Activated CD4-positive, alpha-beta T cell treated with anti-CD3 and anti-CD28 coated beads for 36 hours (primary cell): ENCODE measurements at places on chromosomes 16 and 17. TPM values are rescaled to one million over a fixed set of nuclear protein-coding genes. Genes with fewer than 3 reads are reported as not detected.
A peak's percentile ranks its signal among the peaks of the same experiment; 100 is the strongest.

DNA sequence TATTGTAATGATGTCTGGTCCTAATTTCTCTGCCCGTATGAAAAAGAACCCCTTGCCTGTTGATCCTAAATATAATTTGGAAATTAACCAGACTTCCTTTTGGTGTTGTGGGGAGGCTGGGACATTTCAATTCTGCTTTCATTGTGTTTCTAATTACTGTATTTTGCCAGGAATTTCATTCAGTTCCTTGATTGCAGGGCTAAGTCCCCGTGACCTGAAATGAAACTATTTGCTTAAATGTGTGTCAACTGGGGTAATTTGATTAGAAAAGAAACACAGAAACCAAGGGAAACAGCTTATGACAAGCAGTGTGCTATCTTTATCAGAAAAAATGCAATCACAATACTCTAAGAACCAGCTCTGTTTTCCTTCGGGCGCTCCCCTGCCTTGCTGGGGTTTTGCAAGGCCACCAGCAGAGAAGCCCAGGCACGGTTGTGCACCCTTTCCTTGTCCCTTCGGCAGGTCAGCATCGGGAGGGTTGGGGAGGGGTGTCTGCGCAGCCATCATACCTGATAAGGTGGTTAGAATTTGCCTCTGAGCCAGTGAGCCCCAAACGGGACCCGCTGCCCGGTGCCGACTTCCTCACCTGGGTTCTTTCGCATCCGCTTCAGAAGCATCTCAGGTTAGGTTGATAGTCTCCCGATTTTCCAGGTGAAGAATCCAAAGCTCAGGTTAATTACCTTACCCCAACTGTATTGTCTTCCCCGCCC lies 19.4 kb downstream of the KLHL36 start:
- H3K4me3 ChIP-seq = no peak overlapping the region
- H3K36me3 ChIP-seq = peaks cover 13% of the 10 kb centered on the region
- peaks cover 7% of the 10 kb centered on the region for H3K4me1 ChIP-seq
- H3K27me3 ChIP-seq = peaks cover 3% of the 10 kb centered on the region

DNA sequence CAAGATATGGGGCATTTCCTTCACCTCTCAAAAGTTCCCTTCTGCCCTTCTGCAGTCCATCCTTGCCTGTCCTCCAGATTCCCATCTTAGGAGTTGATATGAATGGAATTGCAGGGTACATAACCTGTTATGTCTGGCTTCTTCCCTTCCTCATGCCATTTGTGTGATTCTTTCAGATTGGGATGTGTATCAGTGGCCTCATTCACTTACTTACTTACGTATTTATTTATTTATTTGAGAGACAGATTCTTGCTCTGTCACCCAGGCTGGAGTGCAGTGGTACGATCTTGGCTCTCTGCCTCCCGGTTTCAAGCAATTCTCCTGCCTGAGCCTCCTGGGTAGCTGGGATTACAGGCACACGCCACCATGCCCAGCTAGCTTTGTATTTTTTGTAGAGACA lies 6.2 kb upstream of the TMEM94 start:
- H3K4me1 ChIP-seq = no peaks in the 10 kb centered on the region
- no peak for DNase-seq
- H3K27ac ChIP-seq = no peak overlapping the region
- H3K36me3 ChIP-seq = no peaks in the 10 kb centered on the region
- no peaks in the 10 kb centered on the region for H3K27me3 ChIP-seq

DNA sequence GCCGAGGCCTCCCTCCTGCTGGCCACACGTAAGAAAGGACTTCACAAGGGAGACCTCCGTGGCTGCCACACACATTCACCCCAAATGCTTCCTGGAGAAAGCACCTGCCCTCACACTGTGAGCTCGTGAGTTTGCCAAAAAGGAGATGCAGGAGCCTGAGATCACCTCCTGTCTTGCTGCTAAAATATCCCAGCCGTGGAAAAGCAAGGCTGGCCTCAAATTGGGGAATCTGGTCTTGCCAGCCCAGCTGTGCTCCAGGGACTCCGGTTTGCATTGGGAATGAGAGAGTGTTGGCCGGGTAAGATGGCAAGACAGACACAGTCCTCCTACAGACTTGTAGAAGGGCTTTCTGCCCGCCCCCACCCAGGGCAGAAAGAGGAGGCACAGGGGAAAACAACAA lies 13.8 kb downstream of the RBFOX3 start:
- peaks cover 28% of the 10 kb centered on the region for H3K27me3 ChIP-seq
- H3K4me1 ChIP-seq = no peaks in the 10 kb centered on the region
- no peak overlapping the region for H3K4me3 ChIP-seq
- DNase-seq = no peak
- H3K27ac ChIP-seq = no peak overlapping the region

GRCh38 chr16:88569614-88569984 lies 604 bp upstream of the ZC3H18 start:
- no peak for DNase-seq
- no peaks in the 10 kb centered on the region for H3K27me3 ChIP-seq
- H3K4me3 ChIP-seq = peak overlapping the region; percentile 74
- H3K27ac ChIP-seq = peak overlapping the region; percentile 74

Gene WSCD1
- total RNA-seq = 0.16 TPM

Gene USB1
- 38.5 TPM for total RNA-seq

Gene CTRB1
- not detected for total RNA-seq

Gene ALDH3A2
- 23.9 TPM for total RNA-seq

- H3K4me3 ChIP-seq = no peak overlapping the region
- DNase-seq = no peak
Observed at GRCh38 chr16:84839956-84840355, 20.2 kb downstream of the CRISPLD2 start.

Gene PEMT
- 32.3 TPM for total RNA-seq

- no peak for DNase-seq
- peaks cover 44% of the 10 kb centered on the region for H3K4me1 ChIP-seq
- peaks cover 3% of the 10 kb centered on the region for H3K36me3 ChIP-seq
Observed at GRCh38 chr16:50731989-50732832, 9.7 kb upstream of the CYLD start.

DNA sequence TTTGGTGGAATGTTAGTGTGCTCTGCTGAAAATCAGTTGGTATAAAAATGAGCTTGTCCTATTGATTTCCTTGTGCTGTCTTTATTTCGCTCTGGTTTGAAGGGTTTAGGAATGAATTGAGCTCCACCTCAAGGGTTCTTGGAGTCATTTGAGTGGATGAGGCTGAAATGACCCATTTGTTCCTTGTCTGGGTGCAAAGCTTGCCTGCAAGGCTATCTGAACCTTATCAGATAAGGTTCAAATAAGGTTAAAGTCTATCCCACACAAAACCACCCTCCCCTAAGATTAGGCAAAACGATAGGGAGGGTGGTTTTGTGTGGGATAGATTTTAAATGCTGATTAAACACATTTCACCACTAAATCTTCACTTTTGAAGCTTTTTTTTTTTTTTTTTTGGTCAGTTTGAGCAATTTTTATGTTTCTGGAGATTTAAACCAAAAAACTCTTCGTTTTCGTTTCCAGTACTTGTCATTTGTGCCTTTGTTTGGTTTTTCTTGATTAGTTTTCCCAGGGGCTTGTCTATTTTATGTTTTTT lies 62.7 kb downstream of the ARHGAP44 start:
- H3K36me3 ChIP-seq = no peaks in the 10 kb centered on the region
- no peak overlapping the region for H3K27ac ChIP-seq
- DNase-seq = no peak
- no peak overlapping the region for H3K4me3 ChIP-seq
- H3K27me3 ChIP-seq = peaks cover 2% of the 10 kb centered on the region
- no peaks in the 10 kb centered on the region for H3K4me1 ChIP-seq

- no peak for DNase-seq
- no peaks in the 10 kb centered on the region for H3K36me3 ChIP-seq
- H3K27me3 ChIP-seq = peaks cover 51% of the 10 kb centered on the region
- no peak overlapping the region for H3K27ac ChIP-seq
- no peak overlapping the region for H3K4me3 ChIP-seq
Observed at GRCh38 chr17:49467175-49467574, 27.9 kb upstream of the NGFR start.

DNA sequence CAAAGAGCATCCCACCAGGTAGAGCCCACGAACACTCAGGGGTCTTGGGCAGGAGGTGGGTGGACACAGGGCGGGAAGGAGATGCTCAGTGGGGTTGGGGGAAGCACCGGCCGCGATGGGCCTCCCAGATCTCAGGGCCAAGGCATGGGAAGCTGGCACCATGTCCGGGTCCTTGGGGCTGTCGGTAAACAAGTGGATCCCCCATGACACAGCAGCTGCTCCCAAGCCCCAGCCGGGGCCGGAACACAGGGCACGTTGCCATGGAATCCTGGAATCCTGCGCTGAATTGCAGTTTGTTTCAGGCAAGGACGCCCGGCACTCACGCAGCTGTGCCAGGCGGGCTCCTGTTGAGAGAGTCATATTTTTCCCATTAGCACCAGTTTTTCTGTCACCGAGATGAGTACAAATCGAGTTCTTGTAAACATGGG lies 23.0 kb upstream of the CHMP6 start:
- DNase-seq = no peak
- H3K27ac ChIP-seq = no peak overlapping the region
- peaks cover 5% of the 10 kb centered on the region for H3K36me3 ChIP-seq
- H3K4me1 ChIP-seq = peaks cover 5% of the 10 kb centered on the region

- H3K36me3 ChIP-seq = peaks cover 3% of the 10 kb centered on the region
- no peak overlapping the region for H3K27ac ChIP-seq
- H3K4me3 ChIP-seq = no peak overlapping the region
- peaks cover 55% of the 10 kb centered on the region for H3K4me1 ChIP-seq
Observed at GRCh38 chr17:41121742-41122141, 2.2 kb downstream of the KRTAP4-12 start.

DNA sequence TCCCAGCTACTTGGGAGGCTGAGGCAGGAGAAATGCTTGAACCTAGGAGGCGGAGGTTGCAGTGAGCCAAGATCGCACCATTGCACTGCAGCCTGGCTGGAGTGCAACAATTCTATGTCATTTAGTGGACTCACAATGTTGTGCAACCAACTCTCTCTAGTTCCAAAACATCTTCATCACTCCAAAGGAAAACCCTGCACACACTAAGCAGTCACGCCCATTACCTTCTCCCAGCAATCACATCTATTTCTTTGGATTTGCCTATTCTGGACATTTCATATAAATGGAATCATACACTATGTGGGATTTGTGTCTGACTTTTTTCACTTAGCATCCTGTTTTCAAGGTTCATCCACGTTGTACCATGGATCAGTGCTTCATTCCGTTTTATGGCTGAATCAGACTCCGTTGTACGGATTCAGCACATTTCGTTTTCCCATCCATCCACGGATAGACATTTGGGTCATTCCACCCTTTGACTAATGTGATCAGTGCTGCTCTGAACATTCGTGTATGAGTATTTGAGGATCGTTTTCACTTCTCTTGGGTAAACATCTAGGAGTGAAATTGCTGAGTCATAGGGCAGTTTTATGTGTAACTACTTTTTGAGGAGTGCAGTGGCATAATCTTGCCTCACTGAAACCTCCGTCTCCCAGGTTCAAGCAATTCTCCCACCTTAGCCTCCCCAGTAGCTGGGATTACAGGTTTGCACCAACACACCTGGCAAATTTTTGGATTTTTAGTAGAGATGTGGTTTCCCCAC lies 45.4 kb upstream of the EMP2 start:
- no peaks in the 10 kb centered on the region for H3K36me3 ChIP-seq
- no peak overlapping the region for H3K27ac ChIP-seq
- DNase-seq = no peak
